Hematopoietic multipotent progenitor cell treated with erythropoietin and hydrocortisone succinate and interleukin-3 and kit ligand, for 6 days (in vitro differentiated cells): ENCODE measurements at places on chromosomes 7 and 10.

GRCh38 chr10:4033341-4033896, 248.4 kb upstream of the KLF6 start:
- no peak for DNase-seq

DNA sequence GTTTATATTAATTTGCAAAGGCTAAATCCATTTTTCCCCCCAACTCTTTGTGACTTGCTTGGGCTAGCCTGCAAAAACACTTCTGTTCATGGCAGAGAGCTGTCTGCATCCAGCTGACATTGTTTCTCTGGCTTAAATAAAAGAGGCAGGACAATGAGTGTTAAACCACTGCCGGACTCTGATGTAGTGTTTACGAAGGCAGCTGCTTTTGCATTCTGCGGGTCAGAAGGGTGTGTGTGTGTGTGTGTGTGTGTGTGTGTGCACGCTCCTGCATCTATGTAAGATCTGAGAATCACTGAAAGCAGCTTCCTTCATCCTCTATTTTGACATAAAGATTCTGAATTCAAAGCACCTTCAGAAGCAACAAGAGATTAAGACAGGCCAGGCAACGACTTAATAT, 28.3 kb downstream of the NRP1 start:
- DNase-seq, result no peak

GRCh38 chr7:88919478-88920131, 124.1 kb upstream of the TEX47 start:
- DNase-seq, result no peak

GRCh38 chr7:29884399-29885272, 78.3 kb downstream of the WIPF3 start:
- DNase-seq, result no peak

- no peak for DNase-seq
These were observed 57.1 kb downstream of the LRRTM3 start for GRCh38 chr10:66982792-66983474.

DNA sequence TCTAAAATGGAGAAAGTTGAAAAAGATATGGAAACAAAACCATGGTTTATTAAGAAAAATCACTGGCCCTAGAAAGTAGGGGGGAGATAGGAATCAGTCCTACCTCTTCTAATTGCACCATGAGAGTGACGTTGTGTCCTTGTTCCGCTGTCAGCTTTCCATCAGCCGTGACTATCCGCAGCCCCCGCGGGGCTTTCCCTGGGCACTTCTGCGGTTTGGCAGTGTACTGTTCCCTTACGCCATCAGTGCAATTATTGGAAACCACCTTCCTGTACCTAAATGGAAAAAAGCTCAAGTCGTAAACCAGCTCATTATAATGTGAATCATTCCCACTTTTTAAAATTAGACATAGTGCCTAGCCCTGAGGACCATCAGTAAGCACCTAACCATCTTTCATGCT, 512.2 kb downstream of the SORCS1 start:
- no peak for DNase-seq

- no peak for DNase-seq
These were observed 6.2 kb upstream of the OTUD1 start for GRCh38 chr10:23432639-23433038.

- no peak for DNase-seq
These were observed 327.5 kb upstream of the MEOX2 start for GRCh38 chr7:16014031-16014430.
